ENCODE measurements at places on chromosomes 1 and 21. TPM values are rescaled to one million over a fixed set of nuclear protein-coding genes. Genes with fewer than 3 reads are reported as not detected.

GRCh38 chr1:182473556-182473955 lies 23.6 kb downstream of the RGSL1 start:
- DNase-seq: no peak

- DNase-seq: no peak
These were observed 585.4 kb upstream of the PBX1 start for GRCh38 chr1:163973586-163973985.

- DNase-seq: no peak
These were observed 49.0 kb downstream of the SYT2 start for GRCh38 chr1:202661136-202661845.

DNA sequence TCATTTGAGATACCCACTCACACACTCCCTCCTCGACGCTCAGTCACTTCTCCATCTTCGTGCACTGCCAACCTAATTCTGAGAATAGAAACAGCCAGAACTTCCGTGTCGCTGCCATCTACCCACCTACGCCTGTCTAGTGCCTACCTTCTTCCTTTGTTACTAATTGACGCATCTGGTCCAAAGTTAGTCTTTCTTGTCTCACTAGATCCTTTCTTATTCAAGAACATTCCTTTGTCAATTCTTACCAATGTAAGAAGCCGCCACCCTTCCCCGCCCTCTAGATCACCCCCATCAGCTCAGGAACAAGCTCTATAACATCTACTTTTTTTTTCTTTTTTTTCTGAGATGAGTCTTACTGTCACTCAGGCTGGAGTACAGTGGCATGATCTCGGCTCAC lies 3.7 kb downstream of the PADI6 start:
- no peak for DNase-seq

DNA sequence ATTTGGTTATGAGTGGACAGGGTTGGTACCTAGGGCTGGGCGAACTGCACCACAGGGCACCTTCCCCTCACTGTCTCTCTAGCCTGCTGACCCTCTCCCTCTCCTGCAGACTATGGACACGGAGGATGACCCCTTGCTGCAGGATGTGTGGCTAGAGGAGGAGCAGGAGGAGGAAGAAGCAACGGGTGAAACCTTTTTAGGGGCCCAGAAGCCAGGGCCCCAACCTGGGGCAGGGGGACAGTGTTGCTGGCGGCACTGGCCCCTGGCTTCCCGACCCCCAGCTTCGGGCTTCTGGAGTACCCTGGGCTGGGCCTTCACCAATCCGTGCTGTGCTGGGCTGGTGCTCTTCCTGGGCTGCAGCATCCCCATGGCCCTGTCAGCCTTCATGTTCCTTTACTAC lies 21.9 kb downstream of the DISP3 start:
- no peak for DNase-seq

DNA sequence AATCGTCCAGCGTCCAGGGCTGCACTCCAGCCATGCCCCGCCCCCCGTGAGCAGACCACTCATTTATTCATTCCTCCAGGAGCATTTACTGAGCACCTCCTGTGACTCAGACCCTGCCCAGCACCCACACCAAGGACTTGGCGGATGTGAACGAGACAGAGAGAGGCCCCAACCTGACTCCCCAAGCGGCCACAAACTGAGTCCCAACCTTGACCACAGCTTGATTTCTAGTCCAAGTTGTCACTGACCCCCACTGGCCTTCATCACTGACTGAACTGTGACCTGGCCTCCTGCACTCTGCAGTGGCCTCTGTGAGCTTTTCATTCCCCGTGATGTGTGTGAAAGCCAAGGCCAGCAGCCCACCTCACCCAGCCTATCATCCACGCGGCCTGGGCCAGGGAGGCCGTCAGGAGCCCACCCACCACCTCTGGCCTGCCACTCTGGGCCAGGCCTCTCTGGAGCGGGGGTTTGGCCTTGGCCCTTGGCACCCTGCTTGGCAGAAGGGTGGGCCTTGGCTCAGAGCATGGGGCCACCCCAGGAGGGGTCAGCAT lies 19.3 kb upstream of the RUNX3 start:
- no peak for DNase-seq

DNA sequence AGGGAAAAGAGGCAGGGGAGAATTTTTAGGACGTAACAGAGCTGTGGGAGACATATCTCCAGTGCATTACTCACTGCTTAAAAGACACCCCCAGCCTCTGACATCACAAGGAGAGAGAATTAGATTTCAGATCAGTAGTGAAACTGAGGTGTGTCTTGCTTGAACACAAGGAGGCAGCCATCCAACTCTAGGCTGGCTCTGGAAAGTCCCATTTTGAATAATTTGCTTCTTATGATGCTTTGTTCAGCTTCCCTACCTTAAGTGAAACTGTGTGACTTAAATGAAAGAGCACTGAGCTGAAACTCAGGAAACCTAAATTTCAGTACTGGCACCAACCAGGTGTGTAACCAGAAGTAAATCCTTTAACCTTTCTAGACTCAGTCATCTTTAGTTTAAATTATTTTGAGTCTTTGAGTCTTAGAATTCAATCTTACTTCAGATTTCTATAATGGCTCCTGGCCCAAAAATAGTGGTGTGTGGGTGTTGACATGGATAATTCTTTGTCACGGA lies 251.6 kb upstream of the SGIP1 start:
- DNase-seq: no peak

DNA sequence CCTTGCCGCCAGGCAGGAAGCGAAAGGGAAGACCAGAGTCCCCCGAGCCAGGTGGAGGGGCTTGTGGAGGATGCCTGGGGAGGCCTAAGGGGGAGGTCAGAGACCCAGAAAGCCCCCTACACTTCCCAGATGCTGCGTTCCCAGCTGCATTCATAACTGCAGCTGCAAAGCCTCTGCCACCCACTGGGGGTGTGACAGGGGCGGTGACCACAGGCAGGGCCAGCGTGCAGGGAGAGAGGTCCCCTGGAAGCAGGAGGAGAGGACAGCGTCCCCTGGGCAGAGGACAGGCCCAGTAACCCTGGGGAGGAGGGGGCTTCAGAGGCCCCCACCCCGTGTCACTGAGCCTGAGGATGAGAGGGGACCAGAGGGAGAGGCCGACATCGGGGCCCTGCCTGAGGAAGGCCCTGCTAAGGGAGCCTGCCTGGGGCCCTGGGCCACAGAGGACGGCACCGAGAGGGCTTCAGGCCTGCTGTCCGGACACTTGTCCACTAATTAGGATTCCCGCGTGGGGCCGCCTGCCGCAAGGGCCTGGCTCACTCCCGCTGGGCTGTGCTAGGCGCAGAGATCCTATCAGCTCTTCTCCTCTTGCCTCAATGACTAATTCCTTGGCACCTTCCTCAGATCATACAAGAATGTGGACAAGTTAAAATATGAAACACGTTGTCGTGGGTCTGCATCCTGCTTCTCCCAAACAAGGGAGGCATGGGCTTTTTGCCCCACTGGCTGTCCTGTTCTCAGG lies 49.1 kb upstream of the CCDC27 start:
- DNase-seq: no peak

DNA sequence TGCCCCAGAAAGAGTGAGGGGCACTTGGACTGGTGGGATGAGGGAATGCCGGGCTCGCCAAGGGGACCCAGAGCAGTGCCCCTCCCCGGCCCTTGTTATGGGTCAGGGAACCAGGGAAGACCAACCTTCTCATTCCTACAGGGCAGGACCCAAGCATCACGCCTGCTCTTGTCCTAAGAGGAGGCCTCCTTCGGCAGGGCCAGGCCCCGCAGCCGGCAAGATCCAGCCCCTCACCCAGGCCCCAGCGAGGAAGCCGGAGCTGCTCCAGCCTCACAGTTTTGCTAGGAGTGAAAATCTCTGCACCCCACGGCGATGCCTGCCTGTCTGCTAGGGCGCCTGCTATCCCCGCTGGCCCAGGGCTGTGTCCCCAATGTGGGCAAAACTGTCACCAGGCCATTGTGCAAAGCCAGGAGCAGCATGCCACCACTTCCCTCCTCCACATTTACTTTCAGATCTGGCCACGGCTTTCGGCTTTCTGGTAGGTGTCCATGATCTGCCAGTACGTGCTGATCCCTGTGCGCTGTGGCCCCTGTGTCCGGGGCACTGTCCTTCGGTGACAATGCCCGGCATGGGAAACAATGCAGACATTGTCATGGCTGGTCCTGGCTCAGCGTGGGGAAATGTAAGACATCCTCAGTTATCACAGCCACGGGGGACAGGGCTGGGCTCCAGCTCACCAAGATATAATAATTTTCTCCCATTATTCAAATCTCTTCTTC lies 9.6 kb downstream of the ACTRT2 start:
- peak; percentile 24 for DNase-seq

DNA sequence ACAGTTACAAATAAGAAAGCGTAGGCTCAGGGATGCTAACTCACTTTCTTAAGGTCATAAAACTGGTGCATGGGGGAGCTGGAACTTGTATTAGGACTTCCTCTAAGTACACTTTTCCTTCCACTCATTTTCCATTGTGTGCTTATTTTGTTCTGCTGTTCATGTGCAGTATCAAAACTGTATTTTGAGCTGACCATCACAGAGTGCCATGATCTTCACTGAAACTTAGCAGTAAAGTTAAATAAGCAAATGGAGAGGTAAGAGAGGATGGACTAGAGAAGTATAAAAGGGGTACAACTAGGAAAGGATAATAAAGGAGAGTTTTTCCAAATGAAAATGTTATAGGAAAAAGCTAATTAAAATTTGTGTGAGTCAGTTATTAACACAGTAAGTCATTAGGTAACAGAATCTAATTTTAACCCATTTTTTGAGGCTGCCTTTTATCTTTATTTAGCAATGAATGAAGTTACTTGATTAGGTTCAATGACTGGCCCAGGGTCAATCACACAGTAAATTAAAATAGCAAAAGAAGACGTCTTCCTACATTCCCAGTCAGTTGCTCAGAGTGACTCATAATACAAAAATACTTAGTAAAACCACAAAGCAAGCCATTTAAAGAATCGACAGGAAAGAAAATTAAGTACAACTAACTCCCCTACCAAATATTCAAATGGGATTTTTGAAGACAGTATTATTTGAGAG lies 165.8 kb upstream of the C1orf105 start:
- DNase-seq: no peak

GRCh38 chr1:231070758-231071444 lies 30.8 kb upstream of the FAM89A start:
- no peak for DNase-seq

GRCh38 chr1:111441573-111442192 lies 7.4 kb downstream of the WDR77 start:
- no peak for DNase-seq

The CD53 gene
- total RNA-seq: 228 TPM

The TCEA3 gene
- 41.9 TPM for total RNA-seq

The ATP6V1G3 gene
- not detected for total RNA-seq

The ALG14 gene
- total RNA-seq: 4.6 TPM

The TMEM200B gene
- total RNA-seq: 4.3 TPM

The JAM2 gene
- 36.2 TPM for total RNA-seq

The KCNN3 gene
- total RNA-seq: 4.4 TPM
